M059J (cell line): ENCODE measurements at places on chromosomes 11 and 22. TPM values are rescaled to one million over a fixed set of nuclear protein-coding genes. Genes with fewer than 3 reads are reported as not detected.

The C11orf91 gene
- total RNA-seq, result not detected in 2 replicates

DNA sequence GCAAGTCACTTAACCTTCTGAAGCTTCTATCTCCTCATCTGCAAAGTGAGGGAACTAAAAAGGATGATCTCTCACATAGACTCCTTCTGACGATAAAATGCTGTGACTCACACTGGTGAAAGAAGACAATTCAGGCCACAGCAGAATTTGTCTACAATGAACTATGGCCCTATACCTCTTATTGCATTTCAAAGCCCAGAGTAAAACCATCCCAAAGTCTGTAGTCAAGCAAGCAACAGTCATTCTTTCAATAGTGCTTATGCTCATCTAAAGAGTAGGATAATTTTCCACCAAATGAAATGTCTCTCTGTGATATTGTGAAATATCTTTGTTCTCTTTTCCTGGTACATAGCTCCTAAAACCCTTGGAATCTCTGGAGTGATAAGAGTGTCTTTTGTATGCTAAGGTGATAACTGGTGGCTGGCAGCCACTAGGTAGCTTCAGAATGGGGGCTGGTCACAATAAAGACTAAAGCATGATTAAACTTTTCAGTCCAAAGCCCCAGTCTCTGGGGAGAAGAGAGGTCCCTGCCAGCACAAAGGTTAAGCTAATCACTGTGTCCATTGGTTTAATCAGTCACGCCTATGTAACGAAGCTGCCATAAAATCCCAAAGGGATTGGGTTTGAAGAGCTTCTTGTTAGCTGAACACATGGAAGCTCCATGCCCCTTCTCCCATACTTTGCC is 30.8 kb downstream of the SYTL2 start:
- no peak for DNase-seq

- peak; percentile 35 for DNase-seq
Measured at GRCh38 chr11:93849751-93850593, 446 bp downstream of the VSTM5 start.

- DNase-seq, result no peak
Measured at GRCh38 chr11:119434591-119435330, 11.8 kb upstream of the THY1 start.

DNA sequence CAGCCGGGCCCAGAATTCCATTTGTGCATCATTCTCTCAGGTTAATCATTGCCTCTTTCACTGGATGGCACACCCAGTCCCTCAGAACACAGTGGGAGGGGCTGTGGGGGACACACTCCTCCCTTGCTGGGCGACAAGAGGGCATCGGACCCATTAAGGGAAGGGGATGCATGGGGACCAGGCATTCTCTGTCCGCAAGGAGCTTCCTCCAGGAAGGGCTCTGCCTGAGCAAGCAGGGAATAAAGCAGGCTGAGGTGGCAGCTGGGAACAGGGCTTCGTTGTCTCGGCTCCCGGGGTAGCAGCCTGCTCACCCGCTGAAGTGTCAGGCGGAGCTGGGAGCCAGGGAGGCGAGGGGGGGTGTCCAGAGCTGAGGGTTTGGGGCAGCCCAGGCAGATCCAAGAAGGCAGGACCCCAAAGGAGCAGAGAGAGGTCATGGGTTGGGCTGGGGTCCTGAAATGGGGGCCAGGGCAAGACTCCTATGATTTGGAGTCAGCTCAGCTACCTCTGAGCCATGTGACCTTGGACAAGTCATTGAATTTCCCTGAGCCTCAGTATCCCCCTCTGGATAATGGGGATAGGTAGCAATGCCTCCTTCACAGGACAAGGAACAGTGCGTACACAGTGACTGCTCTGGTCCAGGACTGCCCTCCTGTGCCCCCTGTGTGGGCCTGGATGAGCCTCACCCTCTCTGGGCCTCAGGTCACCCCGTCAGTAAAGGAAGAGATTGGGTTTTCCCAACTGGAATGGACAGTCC is 1.4 kb downstream of the GAL3ST1 start:
- DNase-seq, result no peak
